ENCODE measurements at places on chromosomes 2 and 18.

GRCh38 chr2:10233131-10234012 lies 69.3 kb upstream of the HPCAL1 start:
- no peak for DNase-seq

DNA sequence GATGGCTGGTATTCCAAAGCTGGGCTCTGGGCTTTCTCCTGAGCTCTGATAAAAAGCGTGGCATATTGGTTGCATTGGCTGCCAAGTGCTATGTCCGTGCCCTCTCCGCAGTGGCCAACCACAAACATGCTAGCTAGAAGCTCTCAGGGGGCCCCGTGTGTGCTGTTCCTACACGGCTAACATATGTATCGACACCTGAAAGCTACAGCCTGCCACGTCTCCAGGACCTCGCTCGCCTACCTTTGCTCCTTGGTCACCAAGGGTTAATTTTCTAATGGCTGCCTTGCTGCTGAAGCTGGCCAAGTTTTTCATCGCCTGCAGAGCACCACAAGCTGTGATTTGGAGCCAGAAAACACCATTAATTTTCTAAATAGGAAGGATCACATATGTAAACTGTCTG lies 888.4 kb downstream of the BCL11A start:
- DNase-seq, result no peak

GRCh38 chr18:38612904-38613303 lies 1047.3 kb upstream of the CELF4 start:
- no peak for DNase-seq

DNA sequence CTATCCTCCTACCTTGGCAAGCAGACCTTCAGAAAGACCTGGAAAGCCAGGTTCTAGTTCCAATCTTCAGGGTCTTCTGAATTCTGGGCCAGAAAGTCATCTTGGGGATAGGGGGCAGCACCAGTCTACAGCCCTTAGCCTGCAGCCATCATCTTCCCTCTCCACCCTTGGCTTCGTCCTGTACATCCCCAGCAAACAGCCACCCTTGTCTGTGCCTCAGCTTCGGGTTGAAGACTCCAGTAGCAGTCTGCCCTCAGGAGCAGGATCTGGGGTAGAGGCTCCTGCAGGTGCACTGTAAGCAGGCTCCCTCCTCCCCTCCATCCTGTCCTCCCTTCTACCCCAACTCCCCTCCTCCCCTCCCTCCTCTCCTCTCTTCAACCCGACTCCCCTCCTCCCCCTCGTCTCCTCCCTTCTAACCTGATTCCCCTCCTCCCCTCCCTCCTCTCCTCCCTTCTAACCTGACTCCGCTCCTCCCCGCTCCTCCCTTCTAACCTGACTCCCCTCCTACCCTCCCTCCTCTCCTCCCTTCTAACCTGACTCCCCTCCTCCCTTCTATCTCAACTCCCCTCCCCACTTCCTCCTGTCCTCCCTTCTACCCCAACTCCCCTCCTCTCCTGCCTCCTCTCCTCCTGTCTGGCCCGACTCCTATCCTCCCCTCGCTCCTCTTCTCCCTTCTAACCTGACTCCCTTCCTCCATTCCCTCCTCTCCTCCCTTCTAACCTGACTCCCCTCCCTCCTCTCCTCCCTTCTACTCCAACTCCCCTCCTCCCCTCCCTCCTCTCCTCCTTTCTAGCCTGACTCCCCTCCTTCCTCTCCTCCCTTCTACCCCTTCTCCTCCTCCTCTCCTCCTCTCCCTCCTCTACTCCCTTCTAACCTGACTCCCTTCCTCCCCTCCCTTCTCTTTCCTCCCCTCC lies 90.1 kb upstream of the SMAD2 start:
- no peak for DNase-seq

- no peak for DNase-seq
Measured at GRCh38 chr2:235605312-235606003, 111.6 kb downstream of the AGAP1 start.

DNA sequence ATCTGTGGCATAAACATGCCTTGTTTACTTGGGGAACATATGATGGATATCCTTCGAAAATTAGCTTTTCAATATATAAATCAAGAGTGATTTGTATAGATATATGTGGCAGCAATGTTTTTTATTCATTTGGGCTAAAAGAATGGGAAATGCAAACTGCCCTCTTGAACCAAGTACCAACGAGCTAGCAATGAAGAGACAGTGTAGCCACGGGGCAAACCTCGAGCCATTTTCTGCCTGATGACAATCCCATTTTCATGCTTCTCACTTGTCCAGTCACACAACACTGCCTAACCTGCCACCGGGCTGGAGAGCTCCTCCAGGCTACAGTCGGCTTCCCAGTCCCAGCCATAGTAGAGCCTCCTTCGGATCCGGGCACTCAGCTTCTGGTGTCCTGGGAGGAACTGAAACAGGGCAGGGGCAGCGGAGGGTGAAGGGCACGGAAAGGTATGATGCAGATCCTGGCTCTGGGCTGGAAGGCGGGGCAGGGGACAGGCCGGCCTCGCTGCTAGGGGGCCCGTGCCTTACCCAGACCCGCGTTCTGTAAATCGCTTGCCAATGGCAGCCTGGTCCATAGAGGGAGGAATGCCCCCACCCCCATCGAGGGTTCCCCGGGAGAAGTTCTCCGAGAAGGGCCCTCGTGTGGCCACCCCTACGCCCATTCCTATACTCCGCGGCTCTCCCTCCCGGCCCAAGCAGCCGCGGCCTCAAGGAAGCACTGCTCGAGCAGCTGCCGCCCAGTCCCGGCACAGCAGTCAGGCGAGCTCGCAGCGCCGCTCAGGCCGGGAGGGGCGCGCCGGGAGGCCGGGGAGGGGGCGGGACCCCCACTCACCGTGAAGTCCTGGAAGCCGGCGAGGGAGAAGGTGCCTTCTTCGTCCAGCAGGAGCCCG lies 552 bp downstream of the CNPPD1 start:
- DNase-seq, result no peak

- DNase-seq, result no peak
Measured at GRCh38 chr2:26666671-26667070, 25.5 kb upstream of the CIB4 start.

DNA sequence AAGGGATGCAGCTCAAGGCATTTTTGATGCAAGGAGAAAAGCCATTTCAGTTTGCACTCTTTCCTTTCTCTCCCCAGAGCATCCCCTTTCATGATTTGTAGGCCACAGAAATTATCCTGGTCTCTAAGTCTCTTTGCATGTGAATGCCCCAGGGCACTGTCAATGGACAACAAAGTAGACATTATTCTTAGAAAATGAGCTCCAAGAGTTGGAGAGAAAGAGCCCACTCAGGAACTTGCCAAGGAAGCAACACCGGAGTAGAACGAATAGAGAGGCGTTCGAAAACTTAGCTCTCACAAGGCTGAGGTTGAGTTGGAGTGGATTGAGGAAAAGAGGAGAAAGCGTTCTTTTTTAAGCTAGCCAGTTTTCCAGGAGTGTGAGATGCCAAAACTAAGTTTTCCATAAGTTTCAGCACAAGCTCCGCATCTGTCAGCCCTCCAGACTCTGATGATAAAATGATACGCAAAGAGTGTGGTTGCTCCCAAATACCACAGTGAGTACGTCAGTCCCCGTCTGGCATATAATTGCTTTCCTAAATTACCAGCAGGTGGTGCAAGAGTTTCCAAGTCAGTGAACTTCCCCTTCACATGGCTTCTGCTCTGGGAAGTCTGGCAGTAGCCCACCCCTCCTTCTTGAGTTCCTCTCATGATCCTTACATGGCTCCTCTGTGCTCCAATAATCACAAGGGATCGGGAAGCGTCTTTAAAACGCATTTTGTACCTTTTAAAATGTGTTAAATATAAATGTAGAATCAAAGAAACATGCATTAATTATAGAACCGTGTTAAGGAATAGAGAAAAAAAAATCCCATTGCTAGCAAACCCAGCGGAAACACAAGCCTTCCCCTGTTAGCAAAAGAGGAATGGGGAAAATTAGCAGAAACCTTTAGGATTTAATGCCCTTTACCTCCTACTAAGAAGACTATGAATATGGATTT lies 1060.6 kb upstream of the FANCL start:
- no peak for DNase-seq

DNA sequence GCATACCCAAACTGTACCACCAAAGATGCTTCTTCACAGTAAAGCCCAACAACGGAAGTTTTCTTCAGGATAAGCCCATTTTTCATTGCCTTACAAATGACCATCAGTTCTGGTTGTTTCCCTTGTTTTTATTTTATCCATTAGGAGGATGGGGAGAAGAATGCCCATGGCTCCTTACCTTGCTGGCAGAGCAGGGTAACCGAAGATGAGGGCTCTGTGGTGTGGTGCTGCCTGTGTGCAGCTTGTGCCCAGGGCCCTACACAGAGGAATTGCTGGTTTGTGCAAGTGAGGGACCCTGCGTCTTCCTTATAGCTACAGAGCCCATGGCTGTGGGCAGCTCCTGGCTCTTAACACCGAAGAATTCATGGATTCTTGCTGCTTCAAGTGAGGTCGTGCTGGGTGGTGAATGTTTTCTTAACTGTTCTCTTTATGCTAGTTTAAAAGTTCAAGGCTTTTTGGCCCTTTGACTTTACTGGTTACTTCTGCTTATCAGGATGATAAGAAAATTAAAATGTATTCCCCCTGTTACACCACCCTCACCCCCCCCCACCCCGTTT lies 110.6 kb downstream of the MAP4K4 start:
- no peak for DNase-seq
